ENCODE measurements at places on chromosomes 7 and 10. TPM values are rescaled to one million over a fixed set of nuclear protein-coding genes. Genes with fewer than 3 reads are reported as not detected.

GRCh38 chr7:4085937-4086691 is 596.0 kb upstream of the FOXK1 start:
- no peak for DNase-seq

DNA sequence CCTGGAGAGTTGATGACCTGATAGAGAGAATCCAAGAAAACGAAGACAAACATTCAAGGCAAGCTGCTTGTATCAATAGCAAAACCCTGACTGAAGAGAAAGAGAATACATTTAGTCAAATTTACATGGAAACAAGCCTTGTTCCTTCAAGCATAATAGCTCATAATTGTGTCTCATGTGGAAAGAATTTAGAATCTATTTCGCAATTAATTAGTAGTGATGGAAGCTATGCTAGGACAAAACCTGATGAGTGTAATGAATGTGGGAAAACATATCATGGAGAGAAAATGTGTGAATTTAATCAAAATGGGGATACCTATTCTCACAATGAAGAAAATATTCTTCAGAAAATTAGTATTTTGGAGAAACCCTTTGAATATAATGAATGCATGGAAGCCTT is 18.0 kb downstream of the RBAK start:
- no peak for DNase-seq

DNA sequence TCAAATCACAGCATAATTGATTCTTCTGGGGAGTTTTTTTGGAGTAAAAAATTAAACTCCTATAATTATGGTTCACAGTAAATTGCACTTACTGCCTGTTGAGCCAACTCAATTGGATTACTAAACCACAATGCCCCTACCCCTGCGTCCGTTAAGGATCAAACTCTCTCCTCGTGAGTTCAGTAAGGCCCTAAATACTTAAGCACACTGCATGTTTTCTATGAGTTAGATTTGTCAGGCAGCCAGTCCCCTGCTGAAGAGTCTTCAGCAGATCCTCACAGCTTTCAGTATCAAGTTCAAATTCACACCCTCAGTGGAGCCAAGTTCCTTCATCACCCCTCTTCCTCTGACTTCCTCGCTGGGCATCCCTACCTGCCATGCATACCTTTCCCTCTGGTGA is 275.0 kb upstream of the BMPER start:
- DNase-seq: no peak

The PNLIP gene
- total RNA-seq: not detected

DNA sequence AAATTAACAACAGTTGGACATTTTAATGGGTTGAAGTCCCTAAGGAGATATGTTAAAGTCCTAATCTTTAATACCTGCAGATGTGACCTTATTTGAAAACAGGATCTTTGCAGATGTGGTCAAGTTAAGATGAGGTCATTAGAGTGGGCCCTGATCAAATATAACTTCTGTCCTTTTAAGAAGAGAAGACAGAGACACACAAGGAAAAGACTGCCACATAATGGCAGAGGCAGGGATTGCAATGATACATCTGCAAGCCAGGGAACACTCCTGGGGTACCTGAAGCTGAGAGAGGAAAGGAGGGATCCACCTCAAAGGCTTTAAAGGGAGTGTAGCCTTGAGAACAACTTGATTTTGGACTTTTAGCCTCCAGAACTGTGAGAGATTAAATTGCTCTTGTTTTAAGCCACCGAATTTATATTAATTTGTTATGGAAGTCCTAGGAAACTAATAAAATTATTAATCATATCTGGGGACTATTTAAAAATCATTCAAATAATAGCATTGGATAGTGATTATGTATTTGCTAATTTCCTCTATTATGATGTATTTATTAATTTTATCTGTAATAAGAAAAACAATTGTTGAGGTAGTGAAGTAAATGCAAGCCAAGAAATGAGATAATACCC is 700.0 kb upstream of the PCDH15 start:
- DNase-seq: no peak
